ENCODE measurements at places on chromosomes 4 and X.

DNA sequence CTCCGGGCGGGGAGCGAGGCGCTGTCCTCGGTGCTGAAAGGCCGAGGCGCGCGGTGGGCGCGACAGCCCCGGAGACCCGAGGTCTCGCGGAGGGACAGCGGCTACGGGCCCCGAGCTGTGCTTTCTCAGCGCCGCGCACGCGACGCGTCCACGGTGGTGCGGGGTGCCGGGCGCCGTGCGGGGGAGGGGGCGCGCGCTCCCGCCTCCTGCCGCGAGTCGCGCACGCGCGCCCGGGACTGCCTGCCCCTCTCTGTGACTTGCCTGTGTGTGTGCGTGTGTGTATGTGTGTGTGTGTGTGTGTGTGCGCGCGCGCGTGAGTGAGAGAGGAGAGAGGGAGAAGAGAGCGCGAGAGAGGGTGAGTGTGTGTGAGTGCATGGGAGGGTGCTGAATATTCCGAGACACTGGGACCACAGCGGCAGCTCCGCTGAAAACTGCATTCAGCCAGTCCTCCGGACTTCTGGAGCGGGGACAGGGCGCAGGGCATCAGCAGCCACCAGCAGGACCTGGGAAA is at the start of gene GRIA2:
Gene GRIA2, plus strand, starts transcription at position 358 of the 511 bp plus-strand sequence. CDS start 315 bp downstream, outside the sequence.
- DNase-seq: peak; percentile 89

GRCh38 chr4:47838445-47838844 is 578 bp upstream of the CORIN start:
- no peak for DNase-seq

GRCh38 chr4:20313237-20314030 is 61.7 kb downstream of the SLIT2 start:
- no peak for DNase-seq

- peak; percentile 43 for DNase-seq
These were observed 640 bp downstream of the PHF8 start for GRCh38 chrX:54043541-54044125.

- no peak for DNase-seq
These were observed 181.1 kb downstream of the ADAMTS3 start for GRCh38 chr4:72387959-72388358.

- no peak for DNase-seq
These were observed 177.2 kb downstream of the MOSPD2 start for GRCh38 chrX:15050395-15050794.

- DNase-seq: no peak
These were observed 59.0 kb upstream of the DYNLT3 start for GRCh38 chrX:37906357-37906756.

DNA sequence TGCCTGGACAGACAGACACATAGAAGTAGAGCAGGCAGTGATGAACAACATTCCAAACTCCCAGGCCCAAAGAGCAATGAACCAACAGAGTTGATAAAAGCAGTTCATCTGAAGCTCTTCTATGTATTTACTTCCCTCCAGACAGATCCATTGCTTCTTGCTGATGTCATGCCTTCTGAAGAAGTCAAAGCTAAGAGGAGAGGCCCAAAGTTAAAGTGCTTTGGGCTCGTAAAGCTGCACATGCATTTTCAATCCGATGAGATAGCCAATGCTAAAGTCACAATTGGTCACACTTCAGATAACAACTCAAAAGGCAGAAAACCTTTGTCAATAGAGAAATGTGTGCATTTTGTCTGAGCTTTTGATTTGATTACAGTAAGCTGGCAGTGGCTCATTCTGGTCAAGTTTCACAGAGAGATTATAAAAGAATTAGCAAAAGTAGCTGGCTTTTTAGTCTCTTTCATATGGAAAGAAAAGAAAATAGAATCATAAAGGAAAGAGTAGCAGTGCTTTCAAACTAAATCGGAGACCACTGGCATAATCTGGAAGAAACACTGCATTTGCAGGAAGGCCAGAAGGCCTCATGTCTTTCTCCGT is 82.0 kb downstream of the GPC4 start:
- no peak for DNase-seq

- DNase-seq: no peak
These were observed 2.7 kb downstream of the CT55 start for GRCh38 chrX:135168486-135168885.

GRCh38 chr4:52704133-52704532 is 45.0 kb upstream of the USP46 start:
- no peak for DNase-seq

DNA sequence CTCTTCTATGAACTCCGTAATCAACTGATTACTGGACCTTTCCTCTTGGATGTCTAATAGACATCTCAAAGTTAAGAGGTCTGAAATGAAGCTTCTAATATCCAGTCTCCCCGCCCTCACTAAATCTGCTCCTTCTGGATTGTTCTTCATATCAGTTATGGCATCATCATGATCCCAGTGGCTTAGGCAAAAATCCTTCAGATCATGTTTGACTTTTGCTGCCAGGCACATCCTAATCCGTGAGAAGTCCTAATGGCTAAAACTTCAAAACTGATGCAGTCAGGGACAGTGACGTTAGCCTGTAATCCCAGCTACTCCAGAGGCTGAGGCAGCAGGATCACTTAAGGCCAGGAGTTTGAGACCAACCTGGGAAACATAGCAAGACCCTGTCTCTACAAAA is 55.1 kb upstream of the GUCY1A1 start:
- DNase-seq: no peak

- DNase-seq: peak; percentile 47
These were observed 118.2 kb downstream of the GPR143 start for GRCh38 chrX:9647431-9647830.

- no peak for DNase-seq
These were observed 29.1 kb upstream of the C1QTNF7 start for GRCh38 chr4:15398732-15399131.

- DNase-seq: no peak
These were observed 238.1 kb downstream of the SLITRK2 start for GRCh38 chrX:146055733-146056132.

- DNase-seq: no peak
These were observed 58.2 kb upstream of the FAM9C start for GRCh38 chrX:13102636-13103035.

DNA sequence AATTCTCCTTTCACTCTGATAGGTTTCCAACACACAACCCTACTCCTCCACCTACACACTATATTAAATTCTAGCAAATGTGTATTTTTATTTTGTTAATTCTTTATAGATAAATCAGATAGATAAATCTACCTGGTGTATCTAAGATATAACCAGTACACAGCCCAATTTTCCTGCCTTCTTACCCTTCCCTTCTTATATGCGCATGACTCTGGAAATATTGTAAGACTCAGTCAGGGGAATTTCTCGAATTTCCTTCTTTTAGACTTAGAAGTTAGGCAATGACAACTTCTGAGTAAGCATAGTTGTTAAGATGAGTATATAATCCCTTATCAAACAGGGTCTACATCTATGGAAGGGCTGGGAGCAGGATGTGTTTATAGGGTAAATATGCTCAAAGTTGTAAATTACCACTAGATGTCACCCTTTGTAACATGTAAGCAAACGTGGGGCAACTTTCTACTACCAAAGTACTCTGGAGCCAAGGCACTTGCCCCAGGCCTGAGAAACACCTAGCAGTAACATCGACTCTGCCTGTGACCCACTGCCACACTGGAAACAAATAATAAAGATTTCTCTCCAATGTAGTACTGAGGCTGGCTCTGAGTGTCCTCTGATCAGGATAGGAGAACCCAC is 444.7 kb downstream of the IQCM start:
- DNase-seq: no peak

DNA sequence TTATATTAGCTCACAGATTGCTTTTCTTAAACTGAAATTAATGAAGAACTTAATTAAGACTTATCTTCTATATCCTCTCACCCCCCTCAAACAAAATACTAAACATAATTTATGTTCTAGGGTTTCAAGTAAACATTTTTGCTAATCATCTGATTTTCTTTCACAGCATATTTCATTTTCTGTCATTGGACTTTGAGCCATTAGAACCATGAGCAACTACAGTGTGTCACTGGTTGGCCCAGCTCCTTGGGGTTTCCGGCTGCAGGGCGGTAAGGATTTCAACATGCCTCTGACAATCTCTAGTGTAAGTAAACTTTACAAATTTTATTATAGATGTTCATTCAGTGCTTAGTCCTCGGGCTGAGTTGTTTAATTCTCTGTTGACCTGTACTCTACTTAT is 3.3 kb downstream of the PDLIM5 start:
- DNase-seq: no peak
